Fibroblast of skin of right quadriceps (primary cell): ENCODE measurements at places on chromosomes 12 and 14.
A peak's percentile ranks its signal among the peaks of the same experiment; 100 is the strongest.

DNA sequence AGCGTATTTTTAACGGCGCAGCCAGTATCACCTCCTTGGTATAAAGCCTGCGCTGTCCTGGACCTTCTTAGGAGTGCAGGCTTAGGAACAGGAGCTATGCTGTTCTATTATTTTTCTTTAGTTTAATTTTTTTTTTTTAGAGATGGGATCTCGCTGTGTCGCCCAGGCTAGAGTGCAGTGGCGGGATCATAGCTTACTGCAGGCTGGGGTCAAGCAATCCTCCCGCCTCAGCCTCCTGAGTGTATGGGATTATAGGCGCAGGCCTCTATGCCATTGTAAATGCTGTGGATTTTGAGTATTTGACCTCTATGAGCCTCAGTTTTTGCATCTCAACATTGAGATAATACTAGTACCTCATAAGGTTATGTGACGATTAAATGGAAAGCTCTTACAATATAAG, 4.1 kb downstream of the OR10AD1 start:
- no peak for DNase-seq

- no peak for DNase-seq
Measured at GRCh38 chr12:21888276-21888863, 52.9 kb downstream of the ABCC9 start.

GRCh38 chr14:20782280-20782890, 1.3 kb downstream of the RNASE6 start:
- DNase-seq: no peak

GRCh38 chr12:58814036-58814435, 106.3 kb downstream of the LRIG3 start:
- peak; percentile 31 for DNase-seq

GRCh38 chr12:124006085-124006845, 33.2 kb downstream of the ZNF664 start:
- no peak for DNase-seq

DNA sequence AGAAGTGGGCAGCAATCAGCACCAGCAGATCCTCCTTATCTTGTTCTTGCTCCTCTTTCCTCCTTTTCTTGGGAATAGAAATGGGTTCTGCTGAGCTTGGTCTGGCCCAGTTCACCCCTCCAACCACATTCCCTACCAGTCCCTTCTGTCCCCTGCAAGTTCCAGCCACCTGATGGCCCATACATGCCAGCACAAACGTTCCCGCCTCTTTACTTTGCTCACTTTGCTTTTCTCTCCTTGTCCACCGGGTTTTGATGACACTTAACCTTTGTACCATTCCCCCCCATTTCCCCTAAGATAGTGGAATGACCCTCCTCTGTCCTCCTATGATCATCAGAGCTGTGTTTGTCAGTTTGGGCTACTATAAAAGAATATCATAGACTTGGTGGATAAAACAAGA, 23.4 kb upstream of the EML1 start:
- DNase-seq: no peak

GRCh38 chr14:28877923-28878322, 111.3 kb downstream of the FOXG1 start:
- no peak for DNase-seq

GRCh38 chr12:66708704-66709456, 30.0 kb upstream of the GRIP1 start:
- DNase-seq: peak; percentile 14

DNA sequence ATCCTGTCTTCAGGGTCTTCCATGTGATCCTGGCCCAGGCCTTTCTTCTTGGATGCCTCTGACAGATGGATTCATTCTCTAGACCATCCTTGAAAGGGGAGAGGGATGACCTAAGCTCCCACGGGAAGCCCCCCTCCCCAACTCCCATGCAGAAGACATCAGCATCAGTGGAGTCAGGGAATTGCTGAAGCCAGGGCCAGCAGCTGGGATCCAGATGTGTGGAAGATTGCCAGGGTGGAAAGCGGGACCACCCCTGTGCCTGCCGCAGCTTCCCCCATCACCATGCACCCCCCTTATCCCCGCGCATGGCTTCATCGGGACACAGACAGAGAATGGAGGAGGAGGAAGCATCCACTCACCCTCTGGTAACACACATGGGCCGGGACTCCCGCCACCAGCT, 183.6 kb upstream of the PRMT8 start:
- DNase-seq: peak; percentile 21

DNA sequence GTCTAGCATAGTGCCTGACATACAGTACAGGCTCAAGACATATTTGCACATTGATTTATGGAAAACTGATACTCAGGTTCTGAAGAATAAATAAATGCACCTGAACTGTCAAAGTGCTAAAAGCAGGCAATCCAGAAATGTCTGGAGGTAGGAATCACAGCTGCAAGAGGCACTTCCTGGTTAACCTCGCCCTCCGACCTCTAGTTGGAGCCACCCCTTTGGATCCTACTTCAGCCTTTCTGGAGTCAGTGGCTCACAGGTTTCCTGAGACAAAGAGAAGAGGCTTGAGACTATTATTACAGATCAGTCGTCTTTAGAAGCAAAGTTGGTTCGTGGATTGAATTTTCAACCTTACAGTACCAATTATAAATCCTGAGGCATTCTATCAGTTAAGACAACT, 13.0 kb downstream of the TCP11L2 start:
- DNase-seq: no peak

DNA sequence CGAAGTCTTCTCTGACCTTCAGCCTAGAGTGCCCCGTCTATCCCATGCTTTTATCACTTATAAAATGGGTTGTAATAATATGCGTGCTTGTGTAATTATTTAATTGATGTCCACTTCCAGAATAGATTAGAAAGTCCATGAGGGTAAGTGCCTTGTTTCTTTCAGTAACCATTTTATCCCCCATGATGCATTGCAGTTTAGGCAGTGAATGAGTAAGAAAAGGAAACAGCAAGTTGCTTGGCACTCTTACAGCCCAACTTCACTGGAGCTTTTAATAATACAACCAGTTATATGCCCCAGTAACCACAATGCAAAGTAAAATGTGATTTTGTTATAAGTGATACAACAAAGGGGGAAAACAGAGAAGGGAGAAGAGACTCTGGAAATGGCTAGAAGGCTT, 287.3 kb downstream of the MED13L start:
- DNase-seq: no peak

- DNase-seq: peak; percentile 68
Measured at GRCh38 chr12:42809226-42809625, 219.7 kb upstream of the PRICKLE1 start.

DNA sequence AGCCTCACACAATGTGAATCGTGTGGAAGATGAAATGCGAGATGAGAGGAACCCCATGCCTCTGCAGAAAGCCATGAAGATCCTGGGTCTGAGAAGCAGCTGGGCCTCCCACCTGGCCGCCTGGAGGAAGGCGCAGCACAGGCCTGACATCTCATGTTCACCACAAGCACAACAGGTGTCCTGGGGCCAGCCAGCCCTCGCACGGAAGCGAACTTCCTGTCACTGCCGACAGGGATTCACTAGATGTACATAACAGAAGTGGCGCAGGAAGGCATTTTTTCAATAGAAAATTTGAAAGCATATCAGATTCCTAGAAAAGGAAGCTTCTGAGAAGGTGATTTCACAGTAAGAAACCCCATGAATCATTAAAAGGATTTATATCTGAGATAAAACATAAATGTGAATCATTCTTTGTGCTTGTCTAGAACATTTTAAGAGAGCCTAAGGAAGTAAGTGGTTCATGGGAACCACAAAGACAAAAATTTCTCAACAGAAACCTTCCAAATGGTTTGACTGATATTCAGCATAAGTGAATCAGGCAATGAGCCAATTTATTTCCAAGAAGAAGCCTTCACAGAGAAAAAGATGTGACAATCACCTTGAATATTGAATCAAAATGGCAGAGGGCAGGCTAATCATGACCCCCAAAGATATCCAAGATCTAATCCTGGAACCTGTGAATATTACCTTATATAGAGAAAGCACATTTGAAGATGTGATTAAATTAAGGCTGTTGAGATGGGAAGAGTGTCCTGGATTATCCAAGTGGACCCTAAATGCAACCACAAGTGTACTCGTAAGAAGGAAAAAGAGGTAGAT, 311.9 kb downstream of the DUSP6 start:
- peak; percentile 51 for DNase-seq

DNA sequence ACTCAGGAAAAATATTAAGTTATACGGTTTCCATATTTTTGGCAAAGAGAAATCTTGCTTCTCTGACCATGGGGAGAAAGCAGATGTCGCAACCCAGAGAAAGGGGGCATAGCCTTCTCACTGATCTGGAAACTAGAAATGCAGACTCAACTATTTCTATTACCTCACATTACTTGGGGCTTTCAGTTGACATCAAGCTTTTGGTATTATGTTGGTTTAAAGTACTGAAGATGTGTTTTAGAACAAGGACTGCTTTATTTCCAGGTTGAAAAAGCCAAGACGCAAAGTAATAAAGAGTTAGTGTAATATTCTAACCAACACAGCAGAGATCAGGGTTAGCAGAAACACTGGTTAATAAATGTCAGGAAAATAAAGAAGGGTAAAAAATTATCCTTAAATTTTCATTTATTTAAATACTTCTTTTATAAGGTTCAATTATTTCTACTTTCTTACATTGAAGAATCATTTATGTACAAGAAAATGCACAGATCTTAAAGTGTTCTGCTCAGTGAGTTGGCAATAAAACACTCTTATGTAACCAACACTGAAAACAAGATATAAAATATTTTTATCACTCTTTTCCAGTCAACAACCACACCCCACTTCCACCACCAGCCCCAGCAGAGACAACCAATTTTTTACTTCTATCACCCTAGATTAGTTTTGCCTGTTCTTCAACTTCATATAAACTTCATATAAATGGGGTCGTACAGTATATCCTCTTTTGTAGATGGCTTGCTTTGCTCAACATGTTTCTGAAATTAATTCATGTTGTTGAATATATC, 26.0 kb downstream of the DCP1B start:
- no peak for DNase-seq

DNA sequence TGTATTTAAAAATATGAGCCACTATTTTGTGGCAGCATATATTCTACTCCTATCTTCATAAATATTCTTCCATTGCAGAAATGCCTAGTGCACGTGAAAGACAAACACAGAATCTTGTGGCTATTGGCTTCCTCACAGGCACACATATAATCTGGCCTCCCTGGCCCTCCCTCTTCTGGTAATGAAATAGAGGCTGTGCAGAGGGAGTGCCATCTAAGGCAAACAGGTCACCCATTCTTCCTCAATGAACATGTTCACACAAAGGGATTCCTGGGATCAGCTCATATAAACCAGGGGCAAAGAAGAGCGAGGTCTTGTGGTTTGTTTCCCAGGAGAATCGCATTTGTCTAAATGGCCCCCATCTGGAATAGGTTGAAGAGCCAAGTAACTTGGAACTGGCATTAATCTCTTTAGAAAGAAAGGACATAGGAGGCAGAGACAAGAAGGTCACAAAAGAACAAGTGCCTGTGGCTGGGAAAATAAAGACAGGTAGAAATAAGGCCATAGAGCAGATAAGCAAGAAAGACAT, 171.6 kb upstream of the PTPRQ start:
- peak; percentile 26 for DNase-seq

DNA sequence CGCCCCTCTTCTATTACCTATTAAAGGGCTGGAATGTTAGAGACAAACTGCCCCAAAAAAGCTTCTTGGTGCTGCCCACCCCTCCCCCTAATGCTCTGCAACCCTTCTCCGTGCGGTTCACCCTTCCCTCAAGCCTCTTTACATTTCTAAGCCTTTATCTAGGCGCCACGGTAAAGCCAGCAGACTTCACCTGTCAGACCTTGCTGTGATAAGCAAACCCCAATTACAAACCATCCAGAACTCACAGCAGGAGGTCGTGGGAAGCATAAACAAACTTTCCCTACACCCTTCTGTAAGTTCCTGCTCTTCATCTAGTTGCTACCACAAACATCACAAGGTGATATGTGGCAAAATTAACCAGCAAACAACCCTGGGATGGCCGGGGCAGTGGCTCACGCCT, 56.8 kb downstream of the MOK start:
- DNase-seq: no peak

DNA sequence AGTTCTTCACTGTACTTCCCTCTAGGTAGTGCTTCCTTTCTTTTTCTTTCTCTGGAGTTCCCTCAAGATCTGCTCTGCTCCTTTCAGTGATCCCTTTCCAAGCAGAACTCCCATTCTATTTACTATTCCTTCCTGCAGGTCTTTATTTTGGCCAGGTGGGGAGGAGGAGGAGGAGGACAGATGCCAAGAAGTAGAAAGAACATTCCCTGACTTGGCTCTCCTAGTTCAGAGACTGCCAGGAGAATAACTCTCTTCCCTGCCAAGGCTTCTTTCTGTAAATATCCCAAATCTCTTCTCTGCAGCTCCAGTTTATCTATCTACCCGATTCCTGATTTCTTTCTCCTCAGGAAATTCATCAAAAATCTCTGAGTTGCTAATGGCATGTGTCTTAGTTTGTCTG, 229.6 kb upstream of the TMEM260 start:
- DNase-seq: no peak

GRCh38 chr12:14993537-14994266, 20.9 kb downstream of the PDE6H start:
- DNase-seq: peak; percentile 14

DNA sequence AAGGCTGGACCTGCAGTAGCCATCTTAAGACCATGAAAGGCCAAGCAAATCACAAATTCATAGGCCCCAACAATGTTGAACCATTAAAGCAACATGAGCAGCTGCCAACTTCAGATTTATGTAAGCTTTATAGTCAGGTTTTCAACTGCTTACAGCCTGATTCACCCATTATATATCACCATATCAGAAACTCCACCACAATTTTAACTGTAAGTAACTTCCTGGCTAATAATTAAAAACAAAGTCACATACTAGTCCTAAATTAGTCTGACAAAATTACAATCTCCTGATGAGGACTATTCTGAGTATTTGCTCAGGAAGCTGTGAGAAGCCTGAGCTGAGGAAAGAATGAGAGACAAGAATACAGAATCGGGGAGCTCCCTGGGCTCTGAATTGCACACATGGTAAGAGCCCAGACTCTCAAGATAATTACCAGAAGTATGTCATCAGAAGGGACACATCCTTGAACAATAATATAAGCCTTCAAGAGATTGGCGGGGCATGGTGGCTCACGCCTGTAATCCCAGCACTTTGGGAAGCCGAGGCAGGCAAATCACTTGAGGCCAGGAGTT, 55.1 kb downstream of the NUMB start:
- DNase-seq: peak; percentile 9

GRCh38 chr12:102961466-102961855, 4.0 kb downstream of the ASCL1 start:
- DNase-seq: no peak

DNA sequence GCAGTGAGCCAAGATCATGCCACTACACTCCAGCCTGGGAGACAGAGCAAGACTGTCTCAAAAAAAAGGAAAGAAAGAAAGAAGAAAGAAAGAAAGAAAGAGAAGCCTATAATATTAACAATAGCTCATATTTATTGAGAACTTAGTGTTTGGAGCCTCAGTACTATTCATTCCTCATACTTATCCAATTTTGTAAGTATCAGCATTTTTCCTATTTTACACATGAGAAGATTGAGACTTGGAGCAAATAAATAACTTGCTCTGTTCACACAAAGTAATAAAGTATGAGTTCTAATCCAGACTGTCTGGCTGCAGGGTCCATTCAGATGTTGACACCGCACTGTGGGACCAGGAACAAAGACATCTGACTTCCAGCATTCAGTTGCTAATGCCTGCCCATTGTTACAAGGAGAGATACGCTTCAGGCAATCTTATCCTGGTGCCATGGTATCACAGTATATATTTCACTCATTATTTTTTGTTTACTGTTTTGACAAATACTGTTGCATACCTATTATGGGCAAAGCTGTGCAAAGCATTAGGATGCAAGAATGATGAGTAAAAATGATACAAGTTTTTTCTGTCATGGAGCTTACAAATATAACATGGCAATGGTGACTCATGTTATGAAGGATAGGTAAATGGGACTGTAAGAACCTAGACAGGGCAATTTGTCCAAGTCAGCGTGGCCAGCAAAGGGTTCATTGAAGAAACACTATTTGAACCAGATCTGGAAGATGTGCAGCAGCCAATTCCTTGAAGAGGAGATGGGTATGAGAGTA, 21.4 kb upstream of the TMTC2 start:
- DNase-seq: no peak
